Midbrain (tissue), 1 donor: ENCODE measurements at places on chromosomes 1 and 21.

- no peak for DNase-seq
These were observed 645.8 kb upstream of the USP24 start for GRCh38 chr1:55860798-55861519.

- no peak for DNase-seq
These were observed 5.5 kb downstream of the CFAP410 start for GRCh38 chr21:44333509-44334328.

DNA sequence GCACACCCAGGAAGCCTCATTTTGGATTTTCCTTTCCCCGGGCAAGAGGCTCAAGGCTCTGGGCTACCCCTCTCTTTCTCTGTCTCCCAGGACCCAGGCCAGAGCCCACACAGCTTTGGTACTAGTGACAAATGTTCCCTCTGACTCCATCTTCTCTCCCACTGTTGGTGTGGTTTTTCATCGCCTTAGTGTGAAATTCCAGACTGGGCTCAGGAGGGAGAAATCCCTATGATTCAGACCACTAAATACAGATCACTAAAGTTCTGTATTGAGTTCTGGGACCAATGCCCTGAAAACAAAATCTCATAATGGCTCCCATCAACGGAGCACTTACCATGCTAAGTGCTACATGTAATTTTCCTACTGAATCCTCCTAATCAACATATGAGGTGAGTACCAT, 26.1 kb downstream of the IQGAP3 start:
- DNase-seq, result no peak

- no peak for DNase-seq
These were observed 200.7 kb downstream of the KCTD3 start for GRCh38 chr1:215767761-215768160.

GRCh38 chr1:172382990-172383389, 37.5 kb upstream of the C1orf105 start:
- no peak for DNase-seq

DNA sequence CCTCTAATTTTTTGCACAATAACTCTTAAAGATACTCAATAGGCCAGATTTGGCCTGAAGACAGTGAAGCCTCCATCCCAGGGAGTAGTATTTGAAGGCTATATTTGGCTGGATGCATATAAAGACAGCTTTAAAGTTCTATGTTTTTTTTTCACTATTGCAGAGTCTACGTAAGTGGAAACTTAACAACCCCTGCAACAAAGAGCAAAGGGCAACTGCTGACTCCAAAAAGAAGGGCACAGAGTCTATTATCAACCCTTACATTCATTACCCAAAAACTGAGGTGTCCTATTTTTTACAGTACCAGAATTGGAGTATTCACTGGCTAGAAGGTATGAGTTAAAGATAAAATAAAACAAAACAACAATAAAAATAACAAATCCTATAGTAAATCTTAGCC, 329.8 kb upstream of the PKN2 start:
- no peak for DNase-seq

GRCh38 chr1:15246960-15247614, at the start of gene FHAD1:
Gene FHAD1 (plus strand): TSS chr1:15247223. CDS start chr1:15251785, 4,562 bp downstream.
- DNase-seq, result no peak

- DNase-seq, result peak; percentile 63
These were observed 823 bp downstream of the ENAH start for GRCh38 chr1:225651872-225652728.

DNA sequence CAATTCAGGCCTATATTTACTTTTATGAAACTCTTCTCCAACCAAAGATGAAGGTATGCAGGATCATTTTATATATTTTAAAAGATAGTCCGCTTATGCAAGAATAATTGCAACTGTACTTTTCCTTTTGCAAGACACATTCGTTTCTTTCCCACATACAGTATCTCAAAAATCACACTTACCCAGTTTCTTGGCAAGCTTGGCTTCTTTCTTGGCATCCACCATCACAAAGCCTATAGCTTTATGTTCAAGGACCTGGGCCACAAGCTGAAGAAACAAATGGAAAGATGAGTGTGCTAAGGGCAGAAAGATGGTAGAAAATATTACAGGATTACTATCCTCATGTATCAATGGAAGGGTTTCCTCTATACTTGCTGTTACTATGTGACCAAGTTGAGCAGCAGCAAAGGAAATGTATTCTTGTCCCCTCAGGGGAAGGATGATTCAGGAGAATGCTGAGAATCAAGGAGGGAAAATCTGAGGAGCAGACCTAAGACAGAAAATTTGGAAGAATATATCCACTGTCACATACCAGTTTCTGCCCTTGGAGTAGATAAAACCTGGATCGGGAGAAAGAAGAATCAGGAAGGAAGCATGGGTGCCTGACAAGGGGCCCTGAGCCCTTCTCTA, 23.8 kb downstream of the CASQ2 start:
- no peak for DNase-seq

GRCh38 chr1:183916574-183916973, 111.7 kb downstream of the RGL1 start:
- no peak for DNase-seq
